ENCODE measurements at places on chromosomes 16 and 17. TPM values are rescaled to one million over a fixed set of nuclear protein-coding genes. Genes with fewer than 3 reads are reported as not detected.

Gene LPO
- not detected for total RNA-seq

GRCh38 chr16:852451-853185 lies 52.1 kb upstream of the GNG13 start:
- H3K4me1 ChIP-seq: peaks cover 4% of the 10 kb centered on the region
- H3K27ac ChIP-seq: no peak overlapping the region
- DNase-seq: no peak
- no peaks in the 10 kb centered on the region for H3K36me3 ChIP-seq
- H3K4me3 ChIP-seq: no peak overlapping the region

GRCh38 chr16:78593352-78593751 lies 493.9 kb downstream of the WWOX start:
- no peak overlapping the region for H3K4me3 ChIP-seq
- DNase-seq: no peak
- no peaks in the 10 kb centered on the region for H3K27me3 ChIP-seq
- H3K4me1 ChIP-seq: no peaks in the 10 kb centered on the region

GRCh38 chr17:19332371-19333131 lies 30.0 kb downstream of the B9D1 start:
- H3K4me1 ChIP-seq: no peaks in the 10 kb centered on the region
- no peak overlapping the region for H3K4me3 ChIP-seq
- no peak overlapping the region for H3K27ac ChIP-seq
- peaks cover 2% of the 10 kb centered on the region for H3K27me3 ChIP-seq
- no peak for DNase-seq
- no peaks in the 10 kb centered on the region for H3K36me3 ChIP-seq

DNA sequence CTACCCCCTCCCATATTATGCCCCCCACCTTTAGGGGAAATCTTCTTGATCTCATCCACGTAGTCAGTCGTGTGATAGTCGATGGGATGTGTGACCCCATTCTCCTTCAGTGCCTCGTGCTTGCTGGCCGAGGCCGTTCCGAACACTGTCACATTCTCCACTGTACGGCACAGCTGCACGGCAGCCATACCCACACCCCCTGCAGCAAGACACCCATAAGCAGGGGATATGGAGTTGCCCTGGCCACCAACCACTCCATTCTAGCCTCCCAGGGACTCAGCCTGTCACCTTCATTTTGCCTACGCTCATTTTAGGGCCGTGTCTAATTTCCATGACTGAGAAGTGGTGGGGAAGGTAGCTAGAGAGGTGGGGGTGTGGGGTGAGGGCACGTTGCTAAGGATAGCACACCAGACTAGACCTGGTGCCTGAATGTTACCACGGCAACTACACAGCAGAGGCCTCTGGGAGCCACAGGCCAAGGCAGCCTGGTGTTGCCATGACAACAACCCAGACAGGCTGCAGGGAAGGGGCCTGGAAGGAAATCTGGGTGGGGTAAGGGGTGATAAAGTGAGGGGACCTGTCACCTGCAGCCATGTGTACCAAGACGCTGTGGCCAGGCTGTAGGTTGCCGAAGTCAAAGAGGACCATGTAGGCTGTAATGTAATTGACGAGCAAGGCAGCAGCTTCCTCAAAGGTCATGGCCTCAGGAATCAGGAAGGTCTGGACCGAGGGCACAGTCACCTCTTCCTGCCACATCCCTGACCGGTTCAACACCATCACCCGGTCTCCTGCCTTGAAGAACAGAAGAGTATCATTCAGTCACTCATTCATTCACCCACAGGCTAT lies 4.0 kb downstream of the VAT1 start:
- peak overlapping the region; percentile 82 for H3K27ac ChIP-seq
- DNase-seq: peak; percentile 59
- no peak overlapping the region for H3K4me3 ChIP-seq

DNA sequence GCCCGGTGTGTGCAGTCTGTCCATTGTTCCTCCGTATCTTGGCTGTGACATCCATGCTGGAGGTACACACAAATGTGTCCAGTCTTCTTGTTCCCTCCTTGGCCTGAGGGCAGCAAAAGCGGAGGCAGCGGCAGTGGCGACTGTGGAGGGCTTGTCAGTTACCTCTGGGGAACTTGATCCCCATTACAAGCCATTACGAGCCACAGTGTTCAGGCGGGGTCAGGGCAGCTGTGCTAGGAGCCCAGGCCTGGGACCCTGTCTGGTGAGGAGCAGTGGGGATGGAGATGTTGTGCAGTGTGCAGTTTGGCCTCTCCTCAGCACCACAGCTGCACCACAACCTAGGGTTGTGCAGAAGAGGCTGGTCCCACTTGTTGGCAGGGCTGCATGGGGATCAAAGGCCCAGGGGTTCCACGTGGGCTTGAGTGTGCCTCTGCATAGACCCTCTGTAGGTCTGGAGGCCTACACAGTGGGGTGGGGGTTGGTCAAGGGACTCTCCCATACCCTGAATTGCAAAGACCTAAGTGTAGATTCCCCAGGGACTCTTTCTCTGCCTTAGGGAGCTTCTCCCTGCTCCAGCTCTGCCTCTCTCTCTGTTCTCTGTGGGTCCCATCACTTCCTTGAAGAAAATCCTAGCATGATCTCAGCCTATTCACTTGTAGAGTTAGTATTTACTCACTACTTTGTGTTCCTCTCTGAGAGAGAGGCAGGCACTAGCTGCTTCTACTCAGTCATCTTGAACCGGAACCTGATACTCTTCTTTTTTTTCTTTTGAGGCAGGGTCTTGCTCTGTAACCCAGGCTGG lies 58.8 kb downstream of the SLFN11 start:
- no peaks in the 10 kb centered on the region for H3K27me3 ChIP-seq
- no peak for DNase-seq
- peak overlapping the region; percentile 95 for H3K4me3 ChIP-seq
- peaks cover 42% of the 10 kb centered on the region for H3K4me1 ChIP-seq

DNA sequence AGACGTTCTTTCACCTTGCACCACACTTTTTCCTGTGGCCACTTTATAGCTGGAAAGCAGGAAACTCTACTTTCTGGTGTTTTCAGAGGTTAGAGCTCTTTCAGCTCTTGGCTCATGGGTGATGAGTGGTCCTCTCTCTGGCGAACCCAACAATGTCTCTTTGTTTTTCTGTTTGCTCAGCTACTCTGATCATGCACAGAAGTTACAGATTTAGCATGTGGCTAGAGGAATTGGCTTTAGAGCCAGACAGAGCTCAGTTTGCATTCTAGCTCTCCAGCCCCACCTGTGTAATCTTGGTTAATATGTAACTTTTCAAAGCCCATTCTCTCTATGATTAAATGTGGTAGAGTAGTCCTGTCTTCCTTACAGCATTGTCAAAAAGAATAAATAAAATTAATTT lies 225.2 kb downstream of the HAPSTR1 start:
- H3K4me3 ChIP-seq: no peak overlapping the region
- H3K27ac ChIP-seq: no peak overlapping the region
- peaks cover 5% of the 10 kb centered on the region for H3K27me3 ChIP-seq
- no peaks in the 10 kb centered on the region for H3K36me3 ChIP-seq

DNA sequence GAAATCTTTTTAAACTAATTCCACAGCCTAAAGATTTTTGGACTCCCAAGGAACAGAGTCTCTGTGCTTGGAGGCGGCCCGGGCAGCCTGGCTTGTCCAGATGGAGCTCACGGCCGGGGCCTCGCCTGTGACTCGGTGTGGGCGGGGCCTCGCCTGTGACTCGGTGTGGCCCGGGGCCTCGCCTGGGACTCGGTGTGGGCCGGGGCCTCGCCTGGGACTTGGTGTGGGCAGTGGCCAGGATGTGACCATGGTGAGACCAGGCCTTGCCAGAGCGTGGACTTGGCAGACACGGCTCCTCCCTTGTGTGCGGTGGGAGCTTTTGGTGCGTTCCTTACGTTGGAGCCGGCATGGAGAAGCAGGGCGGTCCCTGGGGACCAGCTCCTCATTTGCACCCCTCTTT lies 92.3 kb downstream of the METRNL start:
- DNase-seq: no peak
- H3K27me3 ChIP-seq: peaks cover 11% of the 10 kb centered on the region
- H3K27ac ChIP-seq: no peak overlapping the region
- H3K4me1 ChIP-seq: no peaks in the 10 kb centered on the region
- H3K4me3 ChIP-seq: no peak overlapping the region

DNA sequence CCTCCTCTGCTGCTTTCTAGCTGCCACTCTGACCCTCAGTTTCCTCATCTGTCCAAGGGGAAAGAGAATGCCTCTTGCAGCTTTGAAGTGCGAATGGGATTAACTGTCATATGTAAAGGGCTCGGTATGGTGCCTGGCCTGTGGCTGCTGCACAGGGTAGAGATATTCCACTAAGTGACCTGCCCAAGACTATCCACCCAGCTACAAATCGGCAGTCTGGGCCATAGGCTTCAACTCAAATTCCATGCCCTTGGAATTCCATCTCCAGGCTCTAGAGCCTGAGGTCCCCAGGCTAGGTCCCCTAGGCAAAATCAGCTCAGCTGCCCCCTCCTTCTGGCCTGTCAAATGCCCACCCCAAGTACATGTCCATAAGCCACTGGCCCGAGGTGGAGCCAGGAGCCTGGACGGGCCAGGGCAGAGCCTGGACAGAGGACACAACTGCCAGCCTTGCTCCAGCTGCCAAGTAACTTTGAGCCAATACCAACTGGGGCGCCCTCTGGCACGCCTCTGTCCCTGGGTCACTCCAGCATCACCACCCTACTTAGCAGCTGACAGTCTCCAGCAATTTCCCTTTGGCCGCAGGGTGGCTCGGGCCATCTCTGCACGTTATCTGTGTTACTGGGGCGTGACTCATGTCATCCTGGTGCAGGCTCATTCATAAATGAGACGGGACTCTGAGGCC lies 57.2 kb downstream of the SDK2 start:
- H3K36me3 ChIP-seq: no peaks in the 10 kb centered on the region
- no peaks in the 10 kb centered on the region for H3K27me3 ChIP-seq
- no peak overlapping the region for H3K27ac ChIP-seq
- DNase-seq: no peak

DNA sequence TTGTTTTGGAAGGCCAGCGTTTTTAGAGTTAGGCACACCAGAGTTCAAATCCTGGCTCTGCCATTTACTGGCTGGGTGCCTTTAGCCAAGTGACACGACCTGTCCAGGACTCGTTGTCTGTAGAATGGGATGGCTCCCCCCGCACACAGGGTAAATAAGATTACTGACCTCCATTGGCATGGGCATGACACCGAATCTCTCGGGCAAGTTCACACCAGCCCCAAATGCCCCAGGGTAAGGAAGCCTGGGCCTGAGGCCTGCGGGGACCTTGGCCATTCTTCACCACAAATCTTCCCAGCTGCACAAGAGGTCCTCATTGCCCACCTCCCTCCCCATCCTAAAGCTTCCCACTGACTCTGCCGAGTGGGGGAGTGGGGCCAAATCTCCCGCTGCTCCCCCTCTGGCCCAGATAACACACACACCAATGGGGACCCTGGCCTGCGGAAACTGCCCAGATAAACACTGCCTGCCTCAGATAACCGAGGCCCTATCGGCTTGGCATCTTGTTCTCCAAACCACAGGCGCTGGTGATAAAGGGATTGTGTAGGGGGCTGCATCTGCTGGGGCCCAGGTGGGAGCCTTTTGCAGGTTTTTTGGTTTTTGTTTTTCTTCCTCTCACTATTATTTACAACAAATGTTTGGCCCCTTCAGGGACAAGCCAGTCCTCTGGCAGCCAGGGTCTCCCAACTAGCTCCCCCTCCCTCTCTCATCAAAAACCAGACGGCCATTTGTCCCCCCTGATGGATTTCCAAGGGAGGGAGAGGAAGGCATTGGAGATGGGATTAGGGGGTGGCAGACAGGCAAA lies 75.0 kb upstream of the LHX1 start:
- H3K27me3 ChIP-seq: peaks cover 5% of the 10 kb centered on the region
- DNase-seq: no peak
- no peak overlapping the region for H3K27ac ChIP-seq
- no peak overlapping the region for H3K4me3 ChIP-seq
- no peaks in the 10 kb centered on the region for H3K36me3 ChIP-seq

- H3K4me1 ChIP-seq: peaks cover 38% of the 10 kb centered on the region
- H3K4me3 ChIP-seq: no peak overlapping the region
- H3K27me3 ChIP-seq: no peaks in the 10 kb centered on the region
- no peaks in the 10 kb centered on the region for H3K36me3 ChIP-seq
Measured at GRCh38 chr17:80151333-80151732, 4.4 kb upstream of the EIF4A3 start.
